ENCODE measurements at places on chromosomes 7 and 10.
A peak's percentile ranks its signal among the peaks of the same experiment; 100 is the strongest.

DNA sequence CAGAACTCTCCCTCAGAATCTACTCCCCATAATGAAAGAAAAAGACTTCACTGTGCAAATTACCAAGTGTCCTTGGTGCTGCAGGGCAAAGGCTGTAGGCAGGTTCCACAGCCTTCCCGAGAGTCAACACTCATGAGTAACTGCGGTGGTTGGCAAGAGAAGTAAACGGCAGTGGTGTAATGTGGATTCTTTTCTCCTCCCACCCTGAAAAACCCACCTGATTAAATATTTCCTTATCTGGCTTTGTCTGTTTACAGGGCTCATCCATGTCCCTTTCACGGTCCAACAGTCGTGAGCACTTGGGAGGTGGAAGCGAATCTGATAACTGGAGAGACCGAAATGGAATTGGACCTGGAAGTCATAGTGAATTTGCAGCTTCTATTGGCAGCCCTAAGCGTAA is 300.9 kb downstream of the BICC1 start:
- no peak for DNase-seq

DNA sequence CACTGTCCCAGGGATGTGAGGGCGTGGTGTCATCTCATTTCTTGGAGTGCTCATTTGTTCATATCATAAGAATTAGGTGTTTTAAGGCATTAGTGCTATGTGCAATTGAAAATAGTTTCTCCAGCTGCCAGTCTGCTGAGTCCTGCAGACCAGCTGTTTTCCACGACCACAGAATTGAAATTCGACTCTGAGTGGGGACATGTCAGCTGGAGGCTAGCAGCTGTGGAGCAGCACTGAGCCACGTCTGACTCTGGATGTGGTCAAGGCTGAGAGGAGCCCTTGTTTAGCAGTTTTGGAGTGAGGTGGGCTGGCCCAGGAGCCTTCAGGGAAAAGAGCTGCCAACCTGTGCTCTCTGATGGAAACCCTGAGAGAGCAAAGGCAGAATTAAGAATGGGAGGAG is 156.3 kb upstream of the GRB10 start:
- no peak for DNase-seq

DNA sequence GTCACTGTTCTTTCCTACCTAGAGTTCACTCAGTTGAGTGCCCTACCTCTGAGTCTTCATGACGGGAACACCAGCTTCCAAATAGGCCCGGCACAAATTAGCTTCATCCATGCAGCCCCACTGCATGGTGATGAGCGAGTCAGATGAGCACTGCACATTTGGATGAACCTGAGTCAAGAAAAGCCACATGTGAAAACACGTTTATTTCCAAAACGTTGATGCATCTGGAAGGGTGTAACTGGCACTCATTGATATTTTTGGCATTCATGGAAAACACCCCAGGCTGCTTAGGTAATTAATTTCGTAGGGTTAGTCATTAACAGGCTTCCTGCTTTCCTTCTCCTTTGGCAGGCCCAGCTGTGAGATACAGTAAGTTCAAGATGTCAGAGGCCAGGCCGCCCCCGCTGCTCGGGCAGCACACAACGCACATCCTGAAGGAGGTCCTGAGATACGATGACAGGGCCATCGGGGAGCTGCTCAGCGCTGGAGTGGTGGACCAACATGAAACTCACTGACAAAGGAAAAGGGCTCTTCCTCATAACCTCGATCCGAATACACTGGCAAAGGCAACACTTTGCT is 725.2 kb downstream of the SUGCT start:
- no peak for DNase-seq

DNA sequence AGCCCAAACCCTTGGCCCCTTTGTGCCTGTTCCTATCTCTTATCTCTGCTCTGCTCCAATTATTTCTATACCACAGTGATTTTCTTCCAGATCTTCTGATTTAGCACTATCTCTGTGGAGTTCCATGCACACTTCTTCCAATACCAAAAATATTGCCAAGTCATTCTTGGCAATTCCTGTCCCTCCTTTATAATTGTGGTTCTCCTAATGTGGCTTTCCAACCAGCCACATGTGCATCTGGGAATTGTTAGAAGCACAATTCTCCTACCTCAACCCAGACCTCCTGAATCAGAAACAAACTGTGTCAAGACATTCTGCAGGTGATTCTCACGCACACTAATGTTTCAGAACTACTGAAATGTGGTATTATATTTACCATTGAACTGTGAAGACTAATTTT is 447.8 kb upstream of the IGFBP3 start:
- no peak for DNase-seq

- DNase-seq: no peak
These were observed 5.9 kb upstream of the NPFFR1 start for GRCh38 chr10:70289739-70290138.

DNA sequence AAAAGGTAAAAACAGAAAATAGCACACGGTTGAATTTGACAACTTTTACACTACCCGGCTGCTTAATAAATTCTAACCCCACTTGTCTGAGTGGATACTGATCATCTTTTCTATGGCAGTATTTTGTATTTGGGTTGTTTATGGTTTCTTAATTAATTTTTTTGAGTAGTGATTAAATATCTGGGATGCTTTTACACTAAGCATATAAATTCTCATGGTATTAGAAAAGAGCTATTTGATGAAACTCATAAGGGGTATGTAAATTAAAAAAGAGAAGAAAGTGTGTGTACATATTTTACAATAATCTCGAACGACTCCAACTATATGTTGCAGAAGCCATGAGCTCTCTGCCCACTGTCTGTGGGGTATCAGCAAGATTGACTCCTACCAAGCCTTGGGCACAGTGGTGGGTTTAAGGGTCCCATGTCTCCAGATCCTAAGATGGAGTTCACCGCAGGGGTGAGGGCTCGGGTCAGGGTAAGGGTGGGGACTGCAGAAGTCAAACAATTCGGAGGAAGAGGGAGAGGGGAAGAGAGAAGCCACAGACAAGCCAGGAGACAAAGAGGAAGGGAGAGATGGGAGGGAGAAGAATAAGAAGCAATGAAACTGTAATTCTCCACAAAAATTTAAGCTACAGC is 7.6 kb upstream of the HOXA13 start:
- no peak for DNase-seq

GRCh38 chr7:78149787-78150186 is 351.2 kb downstream of the PHTF2 start:
- DNase-seq: no peak

- DNase-seq: no peak
These were observed 346.6 kb downstream of the IPMK start for GRCh38 chr10:57921140-57921539.

GRCh38 chr7:27260211-27260610 is 17.6 kb downstream of the EVX1 start:
- no peak for DNase-seq

DNA sequence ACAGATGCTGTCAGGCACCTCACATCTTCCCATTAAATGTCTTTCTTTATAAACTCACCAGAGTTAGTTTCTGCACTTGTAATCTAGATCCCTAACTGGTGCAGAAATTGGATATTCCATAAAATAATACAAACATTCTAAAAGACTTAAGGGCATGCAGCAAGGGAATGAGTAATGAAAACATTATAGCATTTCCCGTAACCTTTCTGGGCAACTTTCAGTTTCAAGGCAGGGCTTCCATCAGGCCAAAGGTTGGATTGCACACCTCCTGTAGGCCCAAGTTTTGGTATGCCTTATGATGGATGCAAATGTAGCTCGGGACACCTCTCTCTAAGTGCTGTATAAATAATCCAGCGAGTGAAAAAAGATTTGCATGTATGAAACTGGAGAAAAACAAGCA is 129.9 kb upstream of the LYZL2 start:
- no peak for DNase-seq

DNA sequence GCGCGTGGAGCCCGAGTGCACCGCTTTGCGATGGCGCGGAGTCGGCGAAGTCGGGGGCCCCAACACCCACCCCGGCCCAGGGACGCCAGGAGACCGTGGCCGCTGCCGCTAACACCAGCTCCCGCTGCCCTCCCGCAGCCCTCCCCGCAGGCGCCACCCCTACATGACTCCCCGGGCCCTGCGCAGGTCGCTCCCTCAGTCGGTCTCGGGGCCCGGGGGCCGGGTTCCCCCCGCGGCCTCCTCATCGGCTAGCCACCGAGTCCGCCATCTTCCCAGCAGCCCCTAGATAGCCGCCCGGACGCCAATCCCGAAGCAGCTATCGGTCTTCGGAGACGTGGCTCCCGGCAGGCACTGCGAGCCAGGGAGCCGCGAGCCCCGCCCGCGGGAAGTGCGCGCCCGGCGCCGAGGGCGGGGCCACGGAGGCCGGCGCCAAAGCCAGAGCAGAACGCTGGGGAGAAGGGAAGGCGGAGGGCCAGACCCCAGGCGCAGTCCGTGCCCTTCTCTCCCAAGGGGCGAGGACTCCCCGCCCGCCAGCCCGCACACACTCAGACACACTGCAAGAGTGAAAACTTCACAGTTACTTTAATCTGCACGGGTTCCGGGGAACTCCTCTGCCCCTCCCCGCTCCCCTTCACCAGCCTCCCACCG is at the start of gene FASTK:
Gene FASTK (minus strand): TSS at position 288 of the 648 bp plus-strand sequence. CDS start 43 bp downstream, at position 245.
- peak; percentile 84 for DNase-seq

DNA sequence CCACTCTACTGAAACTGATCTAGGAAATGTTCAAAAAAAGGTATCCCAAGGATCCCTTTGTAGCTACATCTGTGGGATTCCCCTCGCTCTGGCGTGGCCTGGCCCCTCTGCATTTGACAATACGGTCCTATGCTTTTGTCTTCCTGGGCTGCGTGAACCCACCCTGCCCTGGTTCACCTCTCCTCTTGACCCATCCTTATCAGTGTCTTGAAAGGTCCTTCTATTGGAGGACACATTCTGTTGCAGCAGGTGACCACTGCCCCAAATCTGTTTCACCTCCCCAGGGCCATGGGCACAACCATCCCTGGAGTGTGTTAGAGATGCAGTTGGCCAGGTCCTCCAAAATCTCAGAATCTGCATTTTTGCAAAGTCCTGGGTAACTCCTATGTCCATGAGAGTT is 100.8 kb downstream of the EGFR start:
- DNase-seq: no peak

DNA sequence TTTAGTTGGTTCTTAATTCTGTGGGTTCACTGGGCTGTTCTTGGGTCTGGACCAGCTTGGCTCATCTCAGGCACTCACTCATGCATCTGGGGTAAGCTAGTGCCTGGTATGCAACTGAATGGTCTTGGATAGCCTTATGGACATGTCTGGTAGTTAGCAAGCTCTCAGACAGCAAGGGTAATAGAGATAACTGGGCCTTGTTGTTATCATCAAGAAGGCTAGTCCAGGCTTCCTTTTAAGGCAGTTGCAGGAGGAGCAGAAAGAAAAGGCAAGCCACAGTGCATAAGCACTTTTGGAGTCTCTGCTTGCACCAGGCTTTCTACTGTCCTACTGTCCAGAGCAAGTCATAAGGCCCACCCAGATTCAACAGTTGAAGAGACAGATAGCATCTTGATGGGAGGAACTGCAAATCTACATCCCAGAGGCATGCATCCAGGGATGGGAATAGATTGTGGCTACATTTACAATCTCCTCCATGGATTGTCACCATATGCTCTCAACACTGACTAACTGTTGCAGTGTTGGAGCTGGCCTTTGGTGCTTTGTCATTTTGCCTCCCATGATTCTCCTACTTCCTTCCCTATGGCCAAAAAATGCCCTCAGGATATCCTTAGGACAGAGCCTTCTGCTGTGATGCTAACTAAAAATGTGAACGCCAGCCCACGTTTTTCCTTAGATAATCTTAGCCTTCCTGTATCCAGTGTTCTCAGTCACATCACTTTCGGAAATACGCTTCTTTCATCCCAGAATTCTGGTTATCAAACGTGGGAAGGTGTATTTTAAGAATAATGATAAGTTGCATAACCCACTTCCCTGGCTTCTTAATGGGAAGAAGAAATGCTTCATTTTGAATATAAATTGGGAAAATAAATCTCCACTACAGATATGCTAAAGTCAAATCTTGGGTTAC is 3.6 kb downstream of the GIMAP4 start:
- no peak for DNase-seq

DNA sequence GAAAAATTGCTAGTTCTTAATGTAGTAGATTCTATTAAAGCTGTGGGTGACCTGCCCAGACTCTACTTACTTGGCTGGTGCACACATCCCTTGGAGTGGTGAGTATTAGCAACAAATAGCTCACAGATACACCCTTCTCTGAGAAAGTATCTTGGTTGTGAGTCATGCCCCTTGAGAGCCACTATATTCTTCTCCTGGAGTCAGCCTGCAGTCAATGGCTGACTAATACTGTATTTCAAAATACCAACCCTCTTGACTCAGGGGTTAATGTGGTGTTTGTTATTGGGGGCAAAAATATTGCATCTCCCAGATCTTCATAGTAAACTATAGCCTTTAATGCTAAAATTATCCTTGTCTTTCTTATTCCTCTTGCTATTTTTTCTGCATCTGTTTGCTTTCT is 354.9 kb downstream of the BMPER start:
- no peak for DNase-seq

GRCh38 chr7:22087861-22088260 is 142.2 kb upstream of the CDCA7L start:
- no peak for DNase-seq

- DNase-seq: no peak
These were observed 144.7 kb upstream of the LYZL1 start for GRCh38 chr10:29144126-29144525.

GRCh38 chr7:32018845-32019578 is 51.2 kb downstream of the PDE1C start:
- DNase-seq: no peak

DNA sequence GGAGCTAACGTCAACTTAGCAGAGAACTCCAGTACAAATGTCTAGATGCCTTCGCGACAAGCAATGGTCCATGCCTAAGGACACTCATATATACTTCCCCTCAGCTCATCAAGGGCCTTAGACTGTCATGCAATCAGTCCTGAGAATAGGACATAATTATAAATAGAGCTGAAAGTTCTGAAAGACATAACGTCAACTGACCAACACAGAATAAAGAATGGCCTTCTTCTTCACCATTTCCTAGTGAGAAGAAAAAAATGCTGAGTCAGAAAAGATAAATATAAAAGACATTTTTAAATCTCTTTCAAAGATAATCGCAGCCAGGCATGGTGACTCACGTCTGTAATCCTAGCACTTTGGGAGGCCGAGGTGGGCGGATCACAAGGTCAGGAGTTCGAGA is 83.2 kb downstream of the ARMH3 start:
- no peak for DNase-seq

- DNase-seq: no peak
These were observed 40.9 kb downstream of the HDAC9 start for GRCh38 chr7:18536486-18536885.

- DNase-seq: no peak
These were observed 236.7 kb upstream of the ETV1 start for GRCh38 chr7:14226126-14226525.

GRCh38 chr7:155256761-155257481 is 40.8 kb upstream of the INSIG1 start:
- DNase-seq: no peak

GRCh38 chr7:291373-292092 is 1.6 kb downstream of the FOXL3 start:
- no peak for DNase-seq

- no peak for DNase-seq
These were observed 17.8 kb downstream of the SCD start for GRCh38 chr10:100364735-100365391.

GRCh38 chr7:78924581-78924980 is 528.9 kb downstream of the MAGI2 start:
- no peak for DNase-seq

- no peak for DNase-seq
These were observed 36.5 kb downstream of the DENND11 start for GRCh38 chr7:141665208-141666035.
